ENCODE measurements at places on chromosomes 6 and 20.

DNA sequence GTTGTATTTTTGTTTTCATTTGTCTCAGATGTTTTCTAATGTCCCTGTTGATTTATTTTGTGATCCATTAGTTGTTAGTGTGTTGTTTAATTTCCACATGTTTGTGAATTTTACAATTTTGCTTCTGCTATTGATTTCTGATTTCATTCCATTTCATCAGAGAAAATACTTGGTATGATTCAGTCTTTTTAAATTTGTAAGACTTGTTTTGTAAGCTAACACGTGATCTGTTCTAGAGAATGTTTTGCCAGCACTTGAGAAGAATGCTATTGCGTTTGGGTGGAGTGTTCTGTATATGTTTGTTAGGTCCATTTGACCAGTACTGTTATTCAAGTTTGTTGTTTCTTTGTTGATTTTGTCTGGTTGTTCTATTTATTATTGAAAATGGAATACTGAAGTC lies 53.9 kb downstream of the KIZ start:
- no peak for DNase-seq

GRCh38 chr6:10682355-10682988 lies 11.9 kb downstream of the C6orf52 start:
- DNase-seq: no peak

DNA sequence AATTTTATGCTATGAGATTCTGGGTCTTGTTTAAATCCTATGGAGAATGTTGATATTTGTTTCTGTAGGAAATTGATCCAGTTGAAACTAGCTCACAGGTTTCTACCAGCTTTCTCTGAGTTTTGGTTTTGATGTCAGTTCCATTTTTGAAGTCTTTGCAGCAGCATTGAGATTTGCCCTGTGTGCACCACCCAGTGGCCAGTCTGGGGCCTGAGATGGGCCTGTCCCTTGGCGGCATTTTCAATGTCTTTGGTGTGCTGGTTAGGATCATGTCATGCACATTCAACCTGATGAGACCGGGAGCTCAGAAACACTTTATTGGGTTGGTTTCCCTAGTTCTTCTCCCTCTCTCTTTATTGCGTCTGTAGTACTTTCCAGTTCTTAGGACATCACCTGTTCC lies 395.2 kb upstream of the MAP3K7 start:
- DNase-seq: no peak

DNA sequence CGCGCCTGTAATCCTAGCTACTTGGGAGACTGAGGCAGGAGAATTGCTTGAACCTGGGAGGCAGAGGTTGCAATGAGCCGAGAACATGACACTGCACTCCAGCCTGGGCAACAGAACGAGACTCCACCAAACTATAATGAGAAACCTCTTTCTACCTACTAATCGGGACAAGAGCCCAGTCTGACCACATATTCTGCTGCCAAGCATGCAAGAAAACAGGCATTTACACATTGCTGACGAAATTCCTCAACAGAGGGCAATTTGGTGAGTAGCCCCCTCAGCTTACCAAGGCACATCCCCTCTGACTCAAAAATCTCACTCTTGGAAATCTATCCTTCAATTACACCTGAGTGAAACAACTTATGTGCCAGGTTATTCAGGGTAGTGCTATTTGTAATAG lies 81.2 kb downstream of the SLC23A2 start:
- DNase-seq: no peak

- DNase-seq: no peak
These were observed 4.9 kb upstream of the PTK6 start for GRCh38 chr20:63542031-63542559.

- no peak for DNase-seq
These were observed 57.4 kb upstream of the TTPAL start for GRCh38 chr20:44418069-44418905.

- no peak for DNase-seq
These were observed 3.8 kb downstream of the SEC23B start for GRCh38 chr20:18511571-18511970.

GRCh38 chr6:145457556-145457955 lies 277.8 kb downstream of the EPM2A start:
- no peak for DNase-seq

GRCh38 chr6:136592930-136593673 lies 42.9 kb upstream of the MAP7 start:
- no peak for DNase-seq

GRCh38 chr20:9130521-9130920 lies 61.6 kb downstream of the PLCB4 start:
- no peak for DNase-seq
